Esophagus mucosa (tissue), 1 donor: ENCODE measurements at places on chromosomes 3 and 15. TPM values are rescaled to one million over a fixed set of nuclear protein-coding genes. Genes with fewer than 3 reads are reported as not detected.

Gene BUB1B
- total RNA-seq: 15.3 TPM

Gene OR4F6
- total RNA-seq: not detected

Gene CIDEC
- not detected for total RNA-seq

Gene PPARG
- total RNA-seq: 13.3 TPM

Gene LDHAL6B
- not detected for total RNA-seq

Gene HDC
- total RNA-seq: 0.32 TPM

Gene USP19
- total RNA-seq: 36.2 TPM

Gene CD86
- total RNA-seq: 1.2 TPM

Gene SLC12A8
- total RNA-seq: 7.7 TPM

Gene PAK6
- total RNA-seq: 25.3 TPM

Gene ACSBG1
- total RNA-seq: not detected

Gene CKMT1A
- 63.2 TPM for total RNA-seq

Gene OXNAD1
- 11.0 TPM for total RNA-seq

Gene GOLGA6B
- total RNA-seq: not detected

Gene ANKRD34C
- total RNA-seq: not detected

Gene SUMF1
- total RNA-seq: 26.4 TPM

Gene FOXL2NB
- not detected for total RNA-seq

Gene LINGO1
- total RNA-seq: 0.32 TPM

Gene CCDC39
- not detected for total RNA-seq

Gene LMCD1
- total RNA-seq: 13.0 TPM

Gene LRTM1
- total RNA-seq: not detected

Gene IL16
- 2.7 TPM for total RNA-seq

Gene CHRNA3
- total RNA-seq: 0.20 TPM

Gene AP3B2
- total RNA-seq: 0.88 TPM

Gene ALDH1A2
- 1.8 TPM for total RNA-seq

Gene ATR
- total RNA-seq: 15.5 TPM

Gene TRAT1
- 0.20 TPM for total RNA-seq

Gene ARHGEF26
- total RNA-seq: 4.7 TPM

Gene CATSPER2
- total RNA-seq: 3.5 TPM

Gene HES1
- 95.2 TPM for total RNA-seq

Gene MESP2
- total RNA-seq: 0.40 TPM
